ENCODE measurements at places on chromosomes 6 and 20.

DNA sequence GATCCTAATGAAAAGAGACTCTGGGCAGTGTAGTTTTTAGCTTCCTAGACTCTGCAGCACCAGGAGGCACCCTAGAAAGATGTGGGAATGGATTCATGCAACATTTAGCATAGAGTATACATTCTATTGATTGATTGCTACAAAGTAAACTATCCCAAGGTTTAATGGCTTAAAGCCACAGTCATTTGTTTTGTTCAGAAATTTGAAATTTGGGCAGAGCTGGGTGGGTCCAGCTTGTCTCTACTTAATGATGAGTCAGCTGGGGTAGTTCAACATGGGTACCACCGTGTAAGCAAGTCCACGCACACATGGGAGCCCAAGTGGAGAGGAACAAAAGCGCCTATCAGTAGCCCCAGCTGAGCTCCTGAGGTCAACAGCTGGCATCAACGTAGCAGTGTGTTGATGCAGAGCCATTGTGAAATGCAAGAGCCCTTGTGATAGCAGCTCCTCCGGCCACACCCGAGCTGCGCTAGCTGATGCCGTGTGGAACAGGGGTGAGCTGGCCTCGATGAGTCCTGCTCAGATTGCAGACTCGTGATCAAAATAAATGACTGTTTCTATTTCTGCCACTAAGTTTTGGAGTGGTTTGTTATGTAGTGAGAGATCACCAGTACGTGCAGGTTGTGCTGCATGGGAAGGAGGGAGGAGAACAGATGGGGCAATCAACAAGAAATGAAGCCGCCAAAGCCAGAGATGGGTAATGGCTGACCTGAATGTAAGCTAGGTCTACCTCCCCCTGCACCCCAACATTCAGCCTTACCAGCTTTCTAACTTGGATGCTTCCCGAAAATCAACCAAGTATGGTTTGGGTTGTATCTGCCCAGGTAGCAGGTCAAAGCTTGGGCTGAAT lies 45.7 kb upstream of the TRAF3IP2 start:
- no peak for DNase-seq

DNA sequence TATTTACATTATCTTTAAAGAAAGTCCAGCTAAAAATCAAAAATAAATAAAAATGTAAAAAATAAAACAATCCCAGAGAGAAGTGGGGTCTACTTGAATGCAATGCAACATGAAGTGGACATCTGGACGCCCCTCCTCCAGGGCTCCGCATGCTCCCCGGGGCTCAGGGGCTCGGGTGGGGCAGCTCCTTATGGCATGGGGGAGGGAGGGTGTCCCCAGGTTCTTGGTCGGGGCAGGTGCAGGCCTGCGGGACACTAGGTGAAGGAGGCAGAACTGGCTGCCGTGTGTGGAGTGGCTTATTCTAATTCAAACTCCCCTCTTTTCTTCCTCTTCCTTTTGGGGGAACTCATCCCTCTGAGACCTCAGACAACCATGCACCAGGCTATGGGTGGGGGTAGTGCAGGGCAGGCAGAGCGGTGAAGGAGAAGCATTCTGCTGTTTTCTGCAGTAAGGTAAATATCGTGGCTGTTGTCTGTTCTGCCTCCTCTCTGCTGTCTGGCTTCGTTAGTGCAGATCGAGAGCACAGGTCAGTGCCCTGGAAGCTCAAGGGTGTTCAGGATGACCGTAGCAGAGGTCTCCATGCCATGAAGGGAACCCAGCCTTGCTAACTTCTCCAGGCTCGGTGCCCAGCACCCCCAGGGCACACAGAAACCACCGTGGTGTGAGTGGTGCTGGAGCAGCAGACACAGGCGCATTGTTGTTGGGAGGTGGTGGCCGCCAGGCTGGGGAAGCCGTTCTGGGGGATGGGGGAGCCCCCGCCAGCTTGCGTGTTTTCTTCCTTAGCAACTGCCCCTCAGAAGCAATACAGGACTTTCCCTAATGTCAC lies 82.6 kb downstream of the TTLL2 start:
- no peak for DNase-seq

GRCh38 chr6:73984571-73985210 lies 288.7 kb downstream of the CD109 start:
- peak; percentile 63 for DNase-seq

- no peak for DNase-seq
Measured at GRCh38 chr6:49565855-49566254, 15.4 kb downstream of the C6orf141 start.

DNA sequence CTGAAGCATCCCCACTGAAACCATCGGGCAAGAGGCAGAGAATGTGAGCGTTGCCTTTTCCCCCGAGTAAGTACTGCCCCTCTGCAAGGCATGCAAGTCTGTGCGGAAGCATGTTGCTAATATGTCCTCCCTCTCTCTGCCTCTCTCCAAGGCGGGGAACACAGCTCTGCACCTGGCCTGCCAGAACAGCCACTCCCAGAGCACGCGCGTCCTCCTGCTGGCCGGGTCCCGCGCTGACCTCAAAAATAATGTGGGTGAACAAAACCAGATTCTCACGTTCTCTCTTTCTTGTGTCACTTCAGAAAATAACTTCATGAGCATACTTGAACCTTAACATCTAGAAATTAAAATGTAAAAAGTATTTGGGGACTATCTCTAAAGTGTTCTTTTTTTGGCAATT lies 26.4 kb downstream of the LYRM2 start:
- no peak for DNase-seq

- DNase-seq, result no peak
Measured at GRCh38 chr6:56875523-56875922, 79.4 kb upstream of the BEND6 start.

DNA sequence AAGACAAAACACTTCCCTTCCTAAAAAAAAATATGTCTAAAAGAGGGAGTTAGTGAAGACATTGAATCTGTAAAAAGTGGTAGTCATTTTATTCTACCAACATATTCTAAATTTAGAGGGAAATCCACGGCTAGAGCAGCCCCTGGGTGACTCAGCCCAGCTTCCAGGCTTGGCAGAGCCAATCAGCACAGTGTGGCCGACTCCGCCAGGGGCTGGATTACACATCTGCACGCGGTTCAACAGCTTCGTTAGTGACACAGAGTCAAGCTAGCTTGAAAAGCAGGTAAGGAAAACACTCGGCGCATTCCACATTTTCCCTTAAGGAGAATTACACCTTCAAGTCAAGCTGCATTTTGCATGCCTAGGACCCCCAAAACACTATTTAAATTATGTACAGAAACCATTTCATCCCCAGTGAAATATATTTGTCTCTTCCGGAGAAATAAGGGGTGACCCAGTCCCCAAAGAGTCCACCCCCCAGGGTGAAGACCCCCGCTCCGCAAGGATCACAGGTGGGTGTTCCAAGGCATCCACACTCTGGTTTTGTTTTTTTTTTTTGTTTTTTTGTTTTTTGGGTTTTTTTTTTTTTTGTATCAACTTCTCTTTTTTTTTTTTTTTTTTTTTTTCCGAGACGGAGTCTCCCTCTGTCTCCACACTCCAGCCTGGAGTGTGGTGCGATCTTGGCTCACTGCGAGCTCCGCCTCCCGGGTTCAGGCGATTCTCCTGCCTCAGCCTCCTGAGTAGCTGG lies 58.4 kb upstream of the ARID1B start:
- DNase-seq, result peak; percentile 41

DNA sequence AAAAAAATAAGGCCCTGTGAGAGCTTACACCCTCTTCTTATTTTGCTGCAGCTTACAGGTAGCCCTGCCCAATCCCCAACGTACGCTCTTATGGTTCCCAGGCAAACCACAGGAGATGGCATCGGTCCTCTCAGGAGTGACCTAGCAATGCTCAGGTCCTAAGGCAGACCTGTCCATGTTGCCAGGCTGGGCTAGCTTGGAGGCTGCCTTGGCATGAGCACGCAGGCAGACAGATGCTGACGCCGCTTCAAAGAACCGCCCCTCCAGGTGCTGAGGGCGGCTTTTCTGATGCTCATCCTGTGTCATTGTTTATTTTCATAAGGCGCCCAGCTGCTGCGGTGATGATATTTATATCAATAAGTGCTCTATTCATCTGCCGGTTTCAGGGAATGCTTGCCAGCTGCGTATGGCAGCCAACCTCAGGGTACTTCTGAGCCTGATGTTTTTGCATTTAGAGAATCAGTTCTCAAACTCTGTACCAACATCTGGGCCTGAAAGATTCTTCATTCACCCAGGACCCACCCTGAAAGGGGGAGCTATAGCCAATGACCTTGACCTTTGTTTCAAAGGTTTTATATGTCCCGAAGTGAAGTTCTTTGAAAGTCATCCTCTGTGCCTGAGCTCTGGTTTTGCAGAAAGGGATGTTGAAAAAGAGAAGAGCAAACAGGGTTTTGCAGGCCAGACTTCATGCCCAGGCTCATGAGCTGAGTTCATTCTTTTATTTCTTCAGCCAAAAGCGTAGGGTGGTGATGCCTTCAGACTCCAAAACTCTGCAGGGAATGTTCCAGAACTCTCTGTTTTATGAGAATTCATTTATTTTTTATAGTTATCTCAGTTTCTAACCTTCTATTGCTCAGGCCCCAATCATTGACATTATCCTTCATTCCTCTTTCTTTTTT lies 475.6 kb upstream of the CHD6 start:
- DNase-seq, result no peak

GRCh38 chr20:11957911-11958310 lies 40.2 kb downstream of the BTBD3 start:
- DNase-seq, result no peak

DNA sequence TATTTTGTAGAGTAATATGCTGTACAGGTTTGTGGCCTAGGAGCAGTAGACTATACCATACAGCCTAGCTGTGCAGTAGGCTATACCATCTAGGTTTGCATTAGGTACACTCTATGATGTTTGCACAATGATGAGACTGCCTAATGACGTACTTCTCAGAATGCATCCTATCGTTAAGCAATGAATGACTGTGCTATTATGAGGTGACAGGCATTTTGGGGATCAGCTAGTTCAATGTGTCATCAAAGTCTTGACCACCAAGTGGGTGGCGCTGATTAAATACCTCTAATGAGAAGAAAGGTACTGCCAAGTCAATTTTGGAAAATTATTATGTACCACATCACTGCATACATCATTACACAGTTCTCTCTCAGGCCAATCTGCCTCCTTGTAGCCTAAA lies 190.2 kb downstream of the BACH2 start:
- no peak for DNase-seq

DNA sequence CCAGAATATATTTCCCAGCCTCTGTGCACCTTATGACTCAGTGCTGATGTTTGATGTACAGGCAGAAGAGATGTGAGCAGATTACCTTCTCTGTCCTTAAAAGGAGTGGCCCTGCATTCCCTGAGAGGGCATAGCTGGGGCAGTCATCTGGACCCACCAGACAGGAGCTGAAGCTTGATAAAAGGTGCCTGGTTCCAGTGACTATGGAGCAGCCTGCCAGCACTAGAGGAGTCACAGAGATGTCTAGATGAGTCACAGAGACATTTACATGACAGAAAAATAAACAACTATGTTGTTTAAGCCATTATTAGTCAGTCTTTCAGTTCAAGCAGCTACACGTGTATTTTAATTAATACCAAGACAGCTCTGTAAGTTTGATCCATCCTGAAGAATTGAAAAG lies 237.1 kb upstream of the MOCS1 start:
- no peak for DNase-seq

DNA sequence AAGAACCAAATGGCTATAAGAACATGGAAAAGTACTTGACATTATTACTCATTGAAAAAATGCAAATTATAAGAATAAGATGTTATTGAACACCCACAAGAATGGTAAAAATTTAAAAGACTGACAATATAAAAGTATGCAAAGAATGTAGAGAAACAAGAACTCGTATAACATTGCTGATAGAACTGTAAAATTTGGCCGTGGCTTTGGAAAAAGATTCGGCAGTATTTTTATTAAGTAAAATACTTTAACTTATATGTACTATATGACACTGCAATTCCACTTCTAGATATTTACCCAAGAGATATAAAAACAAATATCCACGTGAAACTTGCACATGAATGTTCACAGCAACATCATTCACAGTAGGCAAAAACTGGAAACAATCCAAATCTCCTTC lies 239.2 kb downstream of the TPBG start:
- DNase-seq, result peak; percentile 10

DNA sequence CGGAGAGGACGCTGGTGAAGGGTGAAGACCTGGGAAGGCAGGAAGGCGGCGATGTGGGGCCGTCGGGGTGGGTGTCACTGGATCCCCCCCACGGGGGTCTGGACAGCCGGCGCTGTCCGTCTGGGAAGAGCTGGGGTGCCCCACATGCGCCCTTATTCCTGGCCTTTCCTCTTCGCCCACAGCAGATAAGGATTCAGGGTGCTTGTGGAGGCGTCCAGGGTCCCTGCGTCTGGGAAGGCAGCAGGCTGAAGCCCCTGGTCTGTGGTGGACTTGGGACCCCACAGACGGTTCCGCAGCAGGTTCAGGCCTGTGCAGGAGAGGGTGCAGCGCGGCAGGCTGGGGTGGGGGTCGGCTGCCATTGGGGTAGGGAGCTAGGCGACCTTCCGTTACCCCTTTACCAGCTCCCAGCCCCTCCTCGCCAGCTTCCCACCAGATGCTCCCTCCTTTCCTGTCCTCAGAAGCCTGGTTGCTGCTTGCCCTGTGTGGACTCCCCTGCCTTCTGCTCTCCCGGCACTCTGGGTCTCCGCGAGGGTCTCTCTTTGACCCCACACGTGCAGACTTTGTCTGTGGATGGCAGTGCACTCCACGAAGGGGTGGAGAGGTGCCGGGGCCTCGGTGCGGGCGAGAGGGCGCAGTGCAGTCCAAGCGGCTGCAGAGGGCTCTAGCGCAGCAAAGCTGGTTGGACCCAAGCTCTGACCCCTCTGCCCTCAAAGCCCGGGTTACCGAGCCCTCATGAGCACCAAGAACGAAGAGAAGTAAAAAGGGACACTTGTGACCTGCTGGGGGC lies 2.1 kb upstream of the GATA5 start:
- no peak for DNase-seq

DNA sequence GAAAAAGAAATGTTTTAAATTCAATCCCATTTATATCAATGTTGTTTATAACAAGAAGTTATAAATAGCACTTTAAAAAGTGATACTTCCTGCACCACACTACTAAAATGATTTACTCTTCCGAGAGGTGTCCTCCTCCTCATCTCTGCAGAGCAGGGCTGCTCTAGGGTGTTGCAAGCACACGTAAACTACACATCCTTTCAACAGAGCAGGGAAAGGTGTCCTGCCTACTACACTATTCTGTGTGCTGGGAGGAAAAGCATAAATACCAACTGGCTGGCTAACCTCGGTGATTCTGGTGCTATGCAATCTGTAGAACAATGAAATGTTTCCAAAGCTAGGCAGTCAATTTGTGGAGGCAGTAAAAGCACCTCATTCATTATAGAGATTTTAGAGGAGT lies 89.5 kb upstream of the MAP7 start:
- DNase-seq, result no peak

DNA sequence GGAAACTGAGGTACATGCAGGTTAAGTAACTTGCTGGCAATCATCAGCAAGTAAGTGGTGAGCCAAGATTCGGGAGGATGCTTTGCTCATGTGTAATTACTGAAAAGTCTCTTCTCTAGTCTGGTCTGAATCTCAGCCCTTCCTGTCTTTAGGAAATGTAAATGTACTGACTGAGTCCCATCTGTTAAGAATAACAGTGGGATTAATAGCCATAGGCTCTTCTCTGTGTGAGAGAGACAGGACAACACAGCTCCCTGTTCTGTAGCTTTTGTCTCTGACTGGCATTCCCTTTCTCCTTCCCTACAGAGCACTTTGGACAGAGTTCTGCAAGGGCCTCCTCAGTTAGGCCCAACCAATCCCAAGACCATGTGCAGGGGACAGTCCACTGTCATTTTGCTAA lies 131.3 kb upstream of the OGFRL1 start:
- no peak for DNase-seq
